ENCODE measurements at places on chromosomes 3 and 15. TPM values are rescaled to one million over a fixed set of nuclear protein-coding genes. Genes with fewer than 3 reads are reported as not detected.

Gene BFSP2
- 0.67 TPM for total RNA-seq

Gene IQCH
- total RNA-seq = 3.9 TPM

Gene CATSPER2
- 3.5 TPM for total RNA-seq

Gene TPM1
- total RNA-seq = 298 TPM

Gene CYP8B1
- 0.08 TPM for total RNA-seq

Gene LIPC
- not detected for total RNA-seq

- no peaks in the 10 kb centered on the region for H3K36me3 ChIP-seq
- no peak for DNase-seq
- no peaks in the 10 kb centered on the region for H3K4me1 ChIP-seq
These were observed 21.7 kb downstream of the SLMAP start for GRCh38 chr3:57777774-57778173.

DNA sequence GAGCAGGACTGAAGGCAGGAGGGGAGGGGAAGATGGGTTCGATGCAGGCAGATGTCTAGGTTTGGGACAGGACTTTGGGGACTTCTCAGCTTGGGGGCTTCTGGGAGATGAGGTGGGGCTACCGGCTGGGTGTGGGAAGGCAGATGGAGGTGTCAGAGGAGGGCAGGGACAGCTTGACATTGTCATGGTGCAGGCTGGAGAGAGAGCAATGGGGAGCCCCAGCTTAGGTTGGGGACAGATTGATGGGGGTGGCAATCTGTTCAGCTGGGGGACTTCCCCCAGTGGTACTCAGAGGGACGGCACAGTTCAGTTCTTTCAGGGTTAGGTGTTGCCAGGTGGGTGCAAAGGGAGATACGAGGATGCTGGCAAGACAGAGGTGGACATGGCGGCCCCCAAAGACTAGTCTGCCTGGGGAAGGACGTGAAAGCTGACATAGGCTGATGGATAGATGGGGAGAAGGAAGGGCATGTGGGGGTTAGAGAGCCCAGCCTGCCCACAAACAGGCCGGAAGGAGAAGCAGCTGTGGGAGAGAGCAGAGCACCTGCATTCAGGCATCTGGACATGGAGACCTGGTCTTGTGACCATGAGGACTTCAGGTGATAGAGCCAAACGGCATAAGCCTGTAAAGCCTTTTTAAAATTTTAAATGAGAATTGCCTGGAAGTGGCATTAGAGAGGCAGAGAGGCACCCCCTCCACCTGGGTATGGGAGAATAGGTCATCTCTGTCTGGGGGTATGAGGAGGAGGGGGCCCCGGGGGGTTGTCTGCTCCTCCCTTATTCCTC lies 21.1 kb downstream of the ACAA1 start:
- DNase-seq = no peak
- no peaks in the 10 kb centered on the region for H3K27me3 ChIP-seq
- H3K4me3 ChIP-seq = no peak overlapping the region
- H3K36me3 ChIP-seq = no peaks in the 10 kb centered on the region
- no peaks in the 10 kb centered on the region for H3K4me1 ChIP-seq
- no peak overlapping the region for H3K27ac ChIP-seq

GRCh38 chr3:56616478-56617006 lies 59.6 kb downstream of the CCDC66 start:
- no peaks in the 10 kb centered on the region for H3K27me3 ChIP-seq
- H3K4me1 ChIP-seq = no peaks in the 10 kb centered on the region
- H3K36me3 ChIP-seq = peaks cover 13% of the 10 kb centered on the region
- H3K4me3 ChIP-seq = no peak overlapping the region
- DNase-seq = no peak

DNA sequence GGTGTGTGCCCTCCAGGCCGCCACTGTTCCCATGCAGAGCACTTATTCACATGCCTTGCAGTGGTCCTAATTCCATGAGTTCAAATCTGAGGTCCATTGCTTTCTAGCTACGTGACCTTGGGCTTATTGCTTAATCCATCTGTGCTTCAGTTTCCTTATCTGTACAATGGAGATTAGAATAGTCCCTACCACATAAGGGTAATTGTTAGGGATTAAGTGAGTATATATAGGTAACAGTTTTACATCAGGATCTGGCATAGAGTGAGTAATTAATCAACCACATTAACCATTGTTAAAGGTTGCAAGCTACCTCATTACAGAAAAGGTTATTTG lies 7.6 kb downstream of the CPN2 start:
- H3K4me1 ChIP-seq = no peaks in the 10 kb centered on the region
- DNase-seq = no peak
- no peaks in the 10 kb centered on the region for H3K27me3 ChIP-seq
- H3K4me3 ChIP-seq = no peak overlapping the region

DNA sequence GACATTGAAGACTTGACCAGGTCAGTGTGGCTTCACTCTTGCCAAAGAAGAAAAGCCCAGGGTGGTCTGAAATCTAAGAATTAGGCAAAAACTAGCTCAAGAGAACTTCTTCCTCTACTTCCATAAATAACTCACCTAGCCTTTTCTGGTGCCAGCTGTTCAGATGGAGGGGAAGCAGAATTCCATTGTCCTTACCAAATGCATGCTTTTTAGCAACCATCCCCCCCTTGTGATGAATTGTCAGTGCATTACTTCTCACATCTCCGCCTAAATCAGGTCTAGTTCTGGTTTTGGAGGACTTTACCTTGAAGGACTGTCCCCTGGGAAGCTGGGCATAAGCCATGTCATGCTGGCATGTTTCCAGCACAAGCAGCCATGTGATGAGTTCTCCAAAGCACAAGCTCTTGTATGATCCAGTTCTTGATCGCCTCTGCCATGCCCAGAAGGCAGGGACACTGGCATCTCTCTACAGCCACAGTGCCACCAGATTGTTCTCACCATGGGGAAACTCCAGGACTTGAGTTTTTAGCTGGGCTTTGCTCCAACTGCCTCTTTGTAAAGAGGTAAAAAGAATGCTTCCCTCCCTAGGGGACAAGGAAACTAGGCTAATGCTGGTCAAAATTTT lies 96.4 kb upstream of the IL12A start:
- H3K27ac ChIP-seq = no peak overlapping the region
- no peaks in the 10 kb centered on the region for H3K36me3 ChIP-seq
- H3K4me3 ChIP-seq = no peak overlapping the region
- H3K4me1 ChIP-seq = no peaks in the 10 kb centered on the region
- DNase-seq = no peak
- H3K27me3 ChIP-seq = no peaks in the 10 kb centered on the region

- no peaks in the 10 kb centered on the region for H3K27me3 ChIP-seq
- peaks cover 9% of the 10 kb centered on the region for H3K4me1 ChIP-seq
- DNase-seq = peak; percentile 56
- no peak overlapping the region for H3K4me3 ChIP-seq
These were observed 38.4 kb downstream of the PCOLCE2 start for GRCh38 chr3:142850395-142851023.

GRCh38 chr15:57458356-57458781 lies 82.1 kb downstream of the CGNL1 start:
- H3K4me1 ChIP-seq = no peaks in the 10 kb centered on the region
- H3K27me3 ChIP-seq = no peaks in the 10 kb centered on the region

- peaks cover 17% of the 10 kb centered on the region for H3K4me1 ChIP-seq
- no peaks in the 10 kb centered on the region for H3K27me3 ChIP-seq
- peak overlapping the region; percentile 61 for H3K4me3 ChIP-seq
- peak overlapping the region; percentile 83 for H3K27ac ChIP-seq
- no peaks in the 10 kb centered on the region for H3K36me3 ChIP-seq
These were observed 412 bp downstream of the SLC41A3 start for GRCh38 chr3:126083511-126083912.

DNA sequence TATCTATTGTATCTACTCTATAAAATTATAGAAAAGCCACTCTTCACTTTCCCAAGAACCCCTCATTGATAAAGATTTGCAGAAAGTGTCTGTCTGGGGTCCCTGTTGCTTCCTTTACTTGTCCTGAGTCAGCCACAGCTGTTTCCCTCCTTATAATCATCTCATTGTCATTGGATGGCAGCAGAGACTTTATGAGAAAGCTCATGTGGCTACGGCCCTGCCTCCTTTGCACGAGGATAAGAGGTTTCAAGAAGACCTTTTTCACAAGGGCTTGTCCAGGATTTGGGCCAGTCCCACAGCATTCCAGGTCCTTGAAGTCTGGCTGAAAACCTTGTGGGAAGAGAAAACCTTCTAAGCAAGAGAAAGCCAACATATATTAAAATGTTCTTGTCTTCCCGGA lies 41.9 kb upstream of the THBS1 start:
- DNase-seq = no peak
- no peaks in the 10 kb centered on the region for H3K36me3 ChIP-seq
- no peaks in the 10 kb centered on the region for H3K4me1 ChIP-seq
- H3K4me3 ChIP-seq = no peak overlapping the region
- no peaks in the 10 kb centered on the region for H3K27me3 ChIP-seq

DNA sequence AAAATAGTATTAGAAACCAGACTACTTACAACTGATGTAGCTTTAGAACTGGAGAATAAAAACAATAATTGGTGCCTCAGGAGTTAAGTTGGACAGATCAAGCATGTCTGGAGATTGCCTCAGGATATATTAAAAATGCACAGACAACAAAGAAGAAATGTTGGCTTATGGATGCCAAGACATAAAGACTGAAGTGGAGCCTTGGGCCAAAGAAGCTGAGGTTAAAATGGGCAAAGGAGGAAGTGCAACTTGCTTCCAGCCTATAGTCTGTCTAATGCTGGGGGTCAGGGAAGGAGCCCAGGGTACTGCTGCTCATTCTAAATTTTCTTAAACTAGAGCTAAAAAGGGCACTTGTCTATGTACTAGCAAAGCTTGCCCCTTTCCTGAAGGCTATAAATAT lies 77.5 kb downstream of the ESYT3 start:
- no peaks in the 10 kb centered on the region for H3K36me3 ChIP-seq
- H3K27ac ChIP-seq = no peak overlapping the region
- H3K4me3 ChIP-seq = no peak overlapping the region

DNA sequence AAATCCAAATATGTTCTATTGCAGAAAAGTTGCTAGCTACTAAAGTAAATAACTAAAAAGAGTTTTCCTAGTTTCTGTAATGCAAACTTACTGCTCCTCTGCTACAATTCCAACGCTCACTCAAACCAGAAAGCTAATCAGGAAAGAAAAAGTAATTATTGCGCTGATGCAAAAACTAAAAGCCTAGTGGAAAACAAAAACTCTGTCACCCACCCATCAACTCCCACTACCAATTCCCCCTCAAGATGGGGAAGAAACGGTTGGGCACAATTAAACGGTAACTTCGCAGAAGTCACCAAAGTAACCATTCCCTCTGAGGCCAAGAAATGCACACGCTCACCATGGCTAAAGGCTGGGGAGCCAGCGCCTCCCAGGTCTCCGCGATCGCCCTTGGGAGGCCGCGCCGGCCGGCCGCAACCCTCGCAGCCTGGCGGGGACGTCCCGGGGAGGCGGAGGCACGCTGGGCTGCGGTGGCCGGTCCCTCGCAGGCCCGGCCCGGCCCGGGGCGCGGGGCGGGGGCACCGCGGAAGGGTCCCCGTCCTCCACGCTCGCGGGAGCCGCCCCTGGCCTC lies 684 bp downstream of the SLTM start:
- peak overlapping the region; percentile 94 for H3K4me3 ChIP-seq
- H3K4me1 ChIP-seq = peaks cover 15% of the 10 kb centered on the region
- H3K27me3 ChIP-seq = no peaks in the 10 kb centered on the region

DNA sequence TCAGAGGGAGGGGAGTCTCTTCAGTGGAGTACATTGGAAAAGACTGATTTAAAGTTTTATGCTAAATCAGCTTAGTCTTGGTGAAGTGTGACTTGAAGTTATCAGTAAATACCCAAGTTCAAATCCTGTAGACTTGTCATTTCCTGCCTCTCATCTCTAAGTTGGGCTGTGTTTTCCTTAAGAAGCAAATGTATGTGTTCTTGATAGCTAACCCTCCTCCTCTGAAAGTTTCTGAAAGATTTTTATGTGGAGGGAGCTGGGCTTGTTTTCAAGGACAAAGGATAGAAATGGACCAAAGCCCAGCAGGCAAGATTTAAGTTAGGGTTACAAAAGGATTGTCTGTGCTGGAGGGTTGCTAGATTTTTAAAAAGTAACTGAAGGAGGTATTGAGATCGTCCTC lies 4.2 kb downstream of the MAPKBP1 start:
- no peaks in the 10 kb centered on the region for H3K36me3 ChIP-seq
- H3K4me3 ChIP-seq = no peak overlapping the region
- H3K4me1 ChIP-seq = peaks cover 43% of the 10 kb centered on the region
- no peak for DNase-seq

DNA sequence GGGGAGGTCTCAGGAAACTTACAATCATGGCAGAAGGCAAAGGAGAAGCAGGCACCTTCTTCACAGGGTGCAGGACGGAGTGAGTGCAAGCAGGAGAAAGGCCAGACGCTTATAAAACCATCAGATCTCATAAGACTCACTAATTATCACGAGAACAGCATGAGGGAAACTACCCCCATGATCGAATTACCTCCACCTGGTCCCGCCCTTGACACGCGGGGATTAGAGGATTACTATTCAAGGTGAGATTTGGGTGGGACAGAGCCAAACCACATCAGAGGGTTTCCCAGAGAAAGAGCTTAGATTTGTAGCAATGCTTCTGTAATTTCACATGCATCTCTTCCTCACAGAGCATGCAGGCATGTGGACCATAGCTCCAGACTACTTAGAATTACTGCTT lies 615.7 kb upstream of the UBE2E2 start:
- no peaks in the 10 kb centered on the region for H3K36me3 ChIP-seq
- no peak overlapping the region for H3K27ac ChIP-seq
- no peaks in the 10 kb centered on the region for H3K27me3 ChIP-seq
- H3K4me1 ChIP-seq = no peaks in the 10 kb centered on the region
- DNase-seq = no peak
- H3K4me3 ChIP-seq = no peak overlapping the region

- H3K36me3 ChIP-seq = peaks cover 15% of the 10 kb centered on the region
- no peak overlapping the region for H3K27ac ChIP-seq
- DNase-seq = no peak
- no peak overlapping the region for H3K4me3 ChIP-seq
- no peaks in the 10 kb centered on the region for H3K27me3 ChIP-seq
- H3K4me1 ChIP-seq = no peaks in the 10 kb centered on the region
These were observed 33.8 kb downstream of the RIOX2 start for GRCh38 chr3:97938444-97938843.

- no peaks in the 10 kb centered on the region for H3K36me3 ChIP-seq
- H3K4me3 ChIP-seq = no peak overlapping the region
- no peak overlapping the region for H3K27ac ChIP-seq
- no peak for DNase-seq
These were observed 39.5 kb upstream of the ZNF385D start for GRCh38 chr3:21790466-21790865.

Data from Panc1 (cell line).